A549 treated with ZK216348 at 1 μM for 4 hours (cell line): ENCODE measurements at places on chromosomes 4 and X. TPM values are rescaled to one million over a fixed set of nuclear protein-coding genes. Genes with fewer than 3 reads are reported as not detected.

FLNA gene
- total RNA-seq: 1,086 to 1,787 TPM (median 1,647 TPM) in 5 replicates

DUX4 gene
- not detected in 5 replicates for total RNA-seq

CTAG1B gene
- not detected in 5 replicates for total RNA-seq

SMARCAD1 gene
- total RNA-seq: 6.5 to 13.7 TPM (median 12.5 TPM) in 5 replicates

DDIT4L gene
- 0.32 to 0.57 TPM (median 0.35 TPM) in 5 replicates for total RNA-seq
